Immature natural killer cell (primary cell): ENCODE measurements at places on chromosomes 2 and 18.

DNA sequence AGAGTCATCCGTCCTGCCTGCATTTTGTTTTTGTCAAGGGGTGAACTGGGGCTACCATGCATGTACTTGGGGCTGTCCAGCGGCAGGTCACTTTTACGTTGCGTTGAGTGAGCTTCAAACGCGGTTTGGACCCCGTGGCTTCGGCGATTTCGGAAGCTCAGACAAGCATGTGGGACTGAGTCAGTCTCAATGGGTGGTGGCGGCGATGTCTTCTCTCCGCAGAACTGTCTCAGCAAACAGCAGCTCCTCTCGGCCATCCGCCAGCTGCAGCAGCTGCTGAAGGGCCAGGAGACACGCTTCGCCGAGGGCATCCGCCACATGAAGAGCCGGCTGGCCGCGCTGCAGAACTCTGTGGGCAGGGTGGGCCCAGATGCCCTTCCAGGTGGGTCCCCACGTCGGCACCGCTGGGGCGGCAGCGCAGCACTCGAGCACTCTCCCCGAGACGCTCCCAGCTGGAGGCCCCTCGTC is 21.3 kb downstream of the FBLN7 start:
- no peak for DNase-seq

DNA sequence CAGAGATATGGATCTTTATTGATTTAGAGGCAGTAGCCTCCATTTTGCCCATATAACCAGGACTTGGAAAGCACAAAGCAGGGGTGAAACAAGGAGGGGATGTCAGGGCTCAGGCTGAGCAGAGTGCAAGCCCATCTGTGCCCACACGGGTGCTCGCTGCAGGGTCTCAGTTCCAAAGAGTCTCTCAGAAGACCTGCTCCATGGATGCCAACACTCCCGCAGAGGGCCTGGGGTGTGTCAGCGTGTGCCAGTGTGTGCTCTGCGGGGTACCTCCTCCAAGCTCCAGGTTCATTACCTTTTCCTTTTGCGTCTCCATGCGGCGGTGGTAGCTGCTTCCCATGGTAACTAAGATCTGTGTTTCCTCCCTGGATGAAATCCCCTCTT is 107.5 kb downstream of the EIPR1 start:
- DNase-seq, result no peak

- DNase-seq, result no peak
Observed at GRCh38 chr2:219118504-219118903, 42.1 kb downstream of the NHEJ1 start.

- DNase-seq, result no peak
Observed at GRCh38 chr2:210557721-210558120, 1.3 kb downstream of the CPS1 start.

GRCh38 chr2:147603447-147603846 is 241.4 kb upstream of the ACVR2A start:
- DNase-seq, result no peak

GRCh38 chr2:54728669-54729120 is 5.2 kb downstream of the EML6 start:
- DNase-seq, result no peak

DNA sequence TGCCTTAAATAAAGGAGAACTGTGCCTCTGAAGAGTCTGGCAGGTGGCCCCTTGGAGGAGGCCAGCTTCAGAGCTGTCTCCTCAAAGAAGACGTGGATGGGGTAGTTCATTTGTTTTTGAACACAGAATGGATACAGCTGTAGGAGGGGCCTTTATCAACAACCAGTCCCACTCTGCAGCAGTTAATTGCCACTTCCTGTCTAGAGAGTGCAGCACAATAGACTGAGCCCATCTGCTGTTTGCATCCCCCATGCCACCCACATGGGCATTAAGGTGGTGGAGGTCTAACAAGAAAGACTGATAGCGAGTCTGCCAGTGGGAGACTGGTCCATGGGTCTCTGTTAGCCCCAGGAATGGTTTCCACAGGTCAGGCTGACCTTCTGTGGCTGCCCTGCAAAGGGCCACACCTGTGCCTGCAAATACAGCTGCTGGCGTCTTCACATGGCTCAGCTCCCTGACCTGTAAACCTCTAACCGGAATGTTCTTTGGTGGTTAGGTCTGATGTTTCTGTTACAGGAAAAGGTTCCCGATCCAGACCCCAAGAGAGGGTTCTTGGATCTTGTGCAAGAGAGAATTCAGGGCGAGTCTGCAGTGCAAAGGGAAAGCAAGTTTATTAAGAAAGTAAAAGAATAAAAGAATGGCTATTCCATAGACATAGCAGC is 153.3 kb upstream of the ITGA6 start:
- DNase-seq, result no peak

- no peak for DNase-seq
Observed at GRCh38 chr2:234374736-234375135, 122.1 kb downstream of the ARL4C start.

DNA sequence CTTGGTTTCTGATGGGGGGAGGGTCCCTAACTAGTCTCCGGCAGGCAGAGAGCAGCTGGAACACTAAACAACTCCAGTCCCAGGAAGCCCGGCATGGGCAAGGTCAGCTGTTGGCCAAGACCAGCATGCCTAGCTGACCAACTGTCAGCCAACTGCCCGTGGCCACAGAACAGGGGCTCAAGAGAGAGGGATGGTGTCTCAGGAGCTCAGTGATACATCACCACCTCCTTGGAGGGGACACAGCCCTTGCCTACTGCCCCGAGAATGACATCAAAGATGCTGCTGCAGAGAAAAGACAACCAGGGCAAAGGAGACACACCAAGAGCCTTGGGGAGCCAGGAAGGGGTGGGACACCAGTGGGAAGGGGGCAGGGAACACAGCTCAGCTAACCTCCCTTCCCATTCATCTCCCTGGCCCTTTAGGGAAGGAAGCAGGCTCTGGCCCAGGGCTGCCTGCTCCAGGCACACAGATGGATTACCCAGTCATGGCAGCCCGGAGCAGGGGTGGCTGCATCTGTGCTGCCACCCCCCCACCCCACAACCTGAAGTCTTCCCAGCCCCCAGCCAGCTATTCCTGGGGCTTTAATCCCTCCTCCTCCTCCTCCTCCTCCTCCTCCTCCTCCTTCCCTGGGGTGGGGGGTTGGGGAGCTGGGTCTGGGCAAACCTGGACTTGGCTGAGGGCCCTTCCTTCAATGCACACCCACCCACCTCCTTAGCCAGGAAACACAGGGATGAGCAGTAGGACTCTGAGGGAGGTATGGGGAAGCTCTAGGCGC is 1.9 kb downstream of the BIN1 start:
- DNase-seq, result no peak

DNA sequence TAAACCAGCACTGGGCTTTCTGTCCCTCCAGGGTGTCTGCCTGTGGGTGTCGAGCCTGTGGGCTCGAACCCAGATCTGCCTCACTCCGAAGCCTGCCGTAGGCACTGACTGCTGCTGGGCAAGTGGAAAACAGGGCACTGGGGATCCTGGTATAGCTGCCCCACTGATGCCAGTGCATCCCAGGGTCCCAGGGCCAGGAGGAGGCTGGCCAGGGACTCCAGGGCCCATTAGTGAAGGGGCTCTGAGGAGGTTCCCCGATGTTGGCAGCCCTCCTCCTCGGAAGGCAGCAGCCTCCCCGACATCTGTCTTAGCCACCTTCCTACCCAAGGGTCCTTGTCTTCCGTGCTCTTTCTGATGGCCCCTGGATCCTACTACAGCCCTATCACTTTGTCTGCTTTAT is 96.1 kb downstream of the RTN4 start:
- no peak for DNase-seq

DNA sequence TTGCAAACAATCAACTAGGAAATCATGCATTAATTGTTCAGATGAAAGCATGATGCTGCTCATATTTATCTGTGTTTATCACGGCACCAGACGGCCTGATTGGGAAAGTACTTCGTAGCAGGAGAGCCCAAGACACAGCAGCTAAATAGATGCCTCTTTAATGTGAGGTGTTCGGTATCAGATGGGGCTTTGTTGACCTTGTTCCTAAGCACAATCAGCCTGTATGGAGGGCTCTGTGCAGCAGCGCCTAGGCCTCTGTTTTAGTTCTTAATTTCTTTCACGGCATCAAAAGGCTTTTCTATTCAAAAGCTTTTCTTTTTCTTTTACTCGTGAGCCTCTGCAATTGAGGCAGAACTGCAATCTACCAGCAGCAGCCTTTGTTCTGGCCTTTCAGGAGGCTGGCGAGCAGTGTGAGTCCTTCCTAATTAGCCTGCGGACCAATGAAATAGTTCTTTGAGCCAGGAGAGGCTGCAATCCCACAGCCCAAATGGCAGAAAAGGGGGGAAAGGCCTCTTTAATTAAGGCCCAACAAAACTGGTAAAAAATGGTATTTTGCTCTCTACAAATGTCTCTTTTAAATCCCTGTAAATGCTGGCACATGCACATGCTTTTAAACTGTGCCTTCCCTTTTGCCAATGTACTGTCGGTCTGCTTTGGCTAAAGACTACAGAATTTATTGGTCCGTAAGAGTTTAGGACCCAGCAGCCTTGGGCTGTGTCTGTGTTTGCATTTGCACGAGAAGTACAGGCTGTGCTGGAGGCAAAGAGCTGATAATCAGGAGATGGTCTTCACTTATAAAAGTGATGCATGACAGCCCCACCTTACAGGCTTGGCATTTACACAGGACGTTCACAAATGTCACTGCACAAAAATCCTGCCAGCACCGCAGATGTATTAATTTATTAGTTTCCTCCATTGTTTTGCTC is 159.6 kb downstream of the RND3 start:
- DNase-seq, result no peak

DNA sequence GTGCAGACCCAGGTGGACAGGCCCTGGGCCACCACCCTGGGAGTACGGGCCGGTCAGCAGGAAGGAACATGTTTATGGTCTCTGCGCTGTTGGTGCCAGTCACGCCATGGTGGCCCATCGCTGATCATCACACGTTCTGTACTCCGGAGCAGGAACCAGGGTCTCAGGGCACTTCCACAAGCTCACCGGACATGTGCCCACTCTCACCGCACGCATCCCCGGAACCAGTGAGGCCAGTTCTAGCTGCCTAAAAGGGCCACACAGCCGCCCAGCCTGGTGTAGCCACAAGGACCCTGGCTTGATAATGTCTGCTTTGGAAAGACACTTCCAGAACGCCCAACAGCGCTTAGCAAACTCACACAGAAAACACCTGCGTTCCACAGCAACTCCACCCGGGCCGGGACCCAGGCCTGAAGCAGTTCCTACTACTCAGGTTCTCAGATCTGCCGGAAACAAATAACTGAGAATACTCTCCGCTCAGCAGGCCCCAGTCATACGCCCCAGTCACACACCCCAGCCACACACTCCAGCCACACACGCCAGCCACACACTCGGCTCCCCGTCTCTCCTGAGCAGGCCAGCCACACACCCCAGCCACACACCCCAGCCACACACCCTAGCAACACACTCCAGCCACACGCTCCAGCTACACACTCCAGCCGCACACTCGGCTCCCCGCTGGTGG is 123.3 kb downstream of the HDAC4 start:
- peak; percentile 54 for DNase-seq

DNA sequence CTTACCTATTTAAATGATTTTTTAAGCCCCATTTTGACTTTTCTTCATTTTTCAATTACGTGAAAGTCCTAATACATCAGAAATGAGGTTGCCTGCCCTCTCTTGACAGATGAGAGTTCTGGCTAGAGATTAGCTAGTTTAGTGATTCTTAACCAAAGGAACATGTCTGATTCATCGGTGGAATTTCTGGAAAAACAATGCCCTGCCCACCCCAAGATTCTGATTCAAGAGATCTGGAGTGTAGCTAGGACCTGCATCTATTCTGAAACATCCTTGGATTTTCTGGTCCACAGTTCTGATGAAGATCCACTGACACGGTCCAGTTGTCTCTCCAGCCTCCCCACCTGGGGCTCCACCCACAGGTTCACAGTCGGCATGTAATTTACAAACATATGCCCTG is 111.2 kb downstream of the KLF7 start:
- no peak for DNase-seq

- no peak for DNase-seq
Observed at GRCh38 chr2:47499093-47499492, 96.1 kb downstream of the MSH2 start.

GRCh38 chr2:38960609-38961320 is 71.1 kb downstream of the ARHGEF33 start:
- no peak for DNase-seq

GRCh38 chr18:59353079-59353680 is 5.9 kb downstream of the LMAN1 start:
- DNase-seq, result no peak

DNA sequence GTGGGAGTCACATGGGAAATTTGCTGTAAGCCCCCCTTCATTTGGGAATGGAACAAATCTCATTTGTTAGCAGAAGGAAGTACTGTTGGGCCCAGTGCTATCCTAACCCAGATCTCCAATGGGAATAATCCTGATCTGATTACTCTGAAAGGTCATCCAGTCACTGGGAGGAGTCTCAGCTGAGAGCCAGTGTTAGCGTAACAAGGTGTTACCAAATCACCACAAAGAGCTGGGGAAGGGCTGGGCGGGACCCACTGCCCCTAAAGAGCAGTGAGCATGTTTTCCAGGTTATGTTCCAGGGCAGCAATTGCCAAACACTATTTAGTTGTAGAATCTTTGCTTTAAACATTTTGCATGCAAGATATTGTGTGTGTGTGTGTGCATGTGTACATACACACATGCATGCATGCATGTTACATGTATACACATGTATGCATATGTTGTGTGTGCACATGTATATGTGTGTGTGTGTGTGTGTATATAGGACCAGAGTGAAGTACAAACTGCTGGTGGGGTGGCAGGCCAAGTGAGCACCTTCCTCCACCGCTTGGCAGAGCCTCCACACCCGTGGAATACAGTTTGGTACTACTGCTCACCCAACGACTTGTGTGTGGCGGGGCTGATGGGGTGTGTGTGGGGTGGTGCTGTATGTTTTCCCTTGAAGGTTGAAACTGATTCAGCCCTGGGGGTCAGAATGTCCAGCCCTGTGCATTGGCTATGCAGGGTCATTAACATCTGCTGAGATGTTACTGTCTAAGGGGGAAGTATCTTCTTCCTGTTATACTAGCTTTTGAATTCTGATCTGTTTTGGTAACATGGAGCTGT is 15.2 kb downstream of the INPP5D start:
- DNase-seq, result no peak

DNA sequence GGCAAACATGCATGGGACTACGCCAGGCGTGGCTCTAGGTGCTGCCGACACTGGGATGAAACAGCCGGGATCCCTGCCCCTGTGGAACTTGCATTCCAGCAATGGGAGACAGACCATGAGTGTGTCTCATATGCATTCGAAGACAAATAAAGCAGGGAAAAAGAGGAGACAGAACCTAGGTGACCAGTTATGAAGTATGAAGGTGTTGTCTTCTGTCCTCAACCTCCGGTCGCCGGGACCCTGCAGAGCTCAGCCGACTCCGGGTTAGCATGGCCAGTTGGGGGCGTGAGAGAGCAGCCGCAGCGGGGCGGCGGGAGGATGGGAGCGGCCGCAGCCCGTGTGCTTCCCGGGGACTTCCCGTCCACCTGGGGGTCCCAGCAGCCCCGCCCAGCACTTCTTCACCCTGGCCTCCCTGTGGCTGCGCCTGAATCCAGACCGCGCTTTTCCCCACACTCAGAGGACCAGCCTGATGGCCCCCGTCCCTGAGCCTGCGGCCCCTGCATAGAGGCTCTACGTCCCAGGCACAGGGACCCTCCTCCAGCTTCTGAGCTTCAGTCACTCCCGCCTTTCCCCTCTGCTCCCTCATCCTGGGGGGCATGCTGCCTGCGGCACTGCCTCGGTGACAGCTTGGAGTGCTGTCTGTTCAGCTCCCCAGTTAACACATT is 11.4 kb downstream of the ID2 start:
- no peak for DNase-seq

GRCh38 chr2:219570194-219570923 is 980 bp downstream of the OBSL1 start:
- DNase-seq, result no peak
